ENCODE measurements at places on chromosomes 7 and 10. TPM values are rescaled to one million over a fixed set of nuclear protein-coding genes. Genes with fewer than 3 reads are reported as not detected.

CCDC172 gene
- not detected for total RNA-seq

SEMA3A gene
- 1.4 TPM for total RNA-seq

- no peak for DNase-seq
Measured at GRCh38 chr10:95835149-95835860, 72.5 kb upstream of the CC2D2B start.

DNA sequence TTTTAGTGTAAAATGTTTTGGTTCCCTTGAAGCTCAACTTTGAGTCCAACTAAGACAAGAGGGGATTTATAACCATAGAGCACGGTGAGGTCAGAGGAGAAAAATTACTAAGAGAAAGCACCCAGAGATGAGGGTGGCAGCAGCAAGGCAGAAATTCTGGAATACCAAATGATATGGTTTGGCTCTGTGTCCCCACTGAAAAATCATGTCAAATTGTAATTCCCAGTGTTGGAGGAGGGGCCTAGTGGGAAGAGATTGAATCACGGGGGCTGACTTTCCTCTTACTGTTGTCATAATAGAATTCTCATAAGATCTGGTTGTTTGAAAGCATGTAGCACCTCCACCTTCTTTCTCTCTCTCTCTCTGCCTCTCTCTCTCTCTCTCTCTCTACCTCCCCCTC lies 19.4 kb upstream of the AKR1C1 start:
- no peak for DNase-seq

DNA sequence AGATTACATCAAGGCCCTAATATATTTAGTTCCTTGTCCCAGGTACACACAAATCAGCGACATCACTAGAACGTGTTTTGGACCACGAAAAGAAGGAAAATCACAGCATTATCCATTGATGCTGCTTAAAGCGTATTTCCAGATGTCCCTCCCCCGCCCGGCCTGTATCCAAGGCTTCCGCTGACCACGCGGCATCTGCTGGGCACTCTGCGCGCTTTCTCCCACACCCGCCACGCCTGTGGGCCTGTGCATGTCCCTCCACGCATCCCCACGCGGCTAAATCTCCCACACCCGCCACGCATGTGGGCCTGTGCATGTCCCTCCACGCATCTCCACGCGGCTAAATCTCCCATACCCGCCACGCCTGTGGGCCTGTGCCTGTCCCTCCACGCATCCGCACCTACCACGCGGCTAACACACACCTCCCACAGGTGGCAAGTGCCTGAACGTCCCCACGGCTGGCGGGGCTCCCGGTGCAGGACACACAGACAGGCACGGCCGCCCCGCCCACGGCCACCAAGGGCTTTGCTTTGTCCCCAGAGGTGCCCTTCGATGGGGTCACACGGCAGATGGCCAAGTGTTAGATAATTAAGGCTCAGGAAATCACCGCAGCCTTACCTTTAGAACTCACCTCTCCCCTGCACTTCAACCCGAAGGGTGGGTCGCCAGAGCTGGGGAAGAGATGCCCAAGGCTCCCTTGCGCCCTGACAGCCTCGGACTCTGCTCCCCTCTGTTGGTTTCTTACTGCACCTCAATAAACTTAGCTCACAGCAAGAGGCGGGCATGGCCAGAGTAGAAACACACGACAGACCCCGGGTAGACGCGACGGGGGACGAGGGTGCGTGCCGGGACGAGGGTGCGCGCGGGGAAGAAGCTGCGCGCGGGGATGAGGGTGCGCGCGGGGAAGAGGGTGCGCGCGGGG lies 49.5 kb downstream of the DIP2C start:
- DNase-seq: no peak

- no peak for DNase-seq
Measured at GRCh38 chr10:130627346-130628045, 491.3 kb downstream of the GLRX3 start.

IGF2BP3 gene
- total RNA-seq: 0.50 TPM

GRCh38 chr10:61325223-61325960 lies 127.8 kb downstream of the TMEM26 start:
- DNase-seq: no peak

PNLIP gene
- total RNA-seq: not detected

SNCG gene
- not detected for total RNA-seq

GRCh38 chr10:12448340-12448728 lies 99.0 kb downstream of the CAMK1D start:
- no peak for DNase-seq

CTNNA3 gene
- total RNA-seq: 0.57 TPM

DNA sequence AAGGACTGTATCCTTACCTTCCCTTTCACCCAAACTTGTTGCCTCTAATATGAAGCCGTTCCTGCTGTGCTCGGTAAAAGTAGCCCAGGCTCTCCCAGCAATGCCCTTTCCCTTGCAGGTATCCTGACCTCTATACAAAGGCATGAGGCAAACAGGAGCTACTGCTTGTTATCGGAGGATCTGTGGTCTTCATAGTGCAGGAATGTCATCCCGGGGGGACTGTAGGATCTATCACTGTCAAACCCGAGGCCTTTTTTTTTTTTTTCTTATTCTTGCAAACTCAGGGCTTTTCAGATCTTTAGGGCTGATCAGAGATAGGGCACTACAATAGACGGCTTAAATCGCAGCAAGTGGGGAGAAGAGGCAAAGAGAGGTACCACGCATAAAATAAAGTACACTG lies 1206.6 kb downstream of the TYW1 start:
- no peak for DNase-seq

FEZF1 gene
- total RNA-seq: not detected

ADRA2A gene
- total RNA-seq: not detected

- DNase-seq: no peak
Measured at GRCh38 chr10:128254476-128254875, 128.3 kb upstream of the MKI67 start.

DNA sequence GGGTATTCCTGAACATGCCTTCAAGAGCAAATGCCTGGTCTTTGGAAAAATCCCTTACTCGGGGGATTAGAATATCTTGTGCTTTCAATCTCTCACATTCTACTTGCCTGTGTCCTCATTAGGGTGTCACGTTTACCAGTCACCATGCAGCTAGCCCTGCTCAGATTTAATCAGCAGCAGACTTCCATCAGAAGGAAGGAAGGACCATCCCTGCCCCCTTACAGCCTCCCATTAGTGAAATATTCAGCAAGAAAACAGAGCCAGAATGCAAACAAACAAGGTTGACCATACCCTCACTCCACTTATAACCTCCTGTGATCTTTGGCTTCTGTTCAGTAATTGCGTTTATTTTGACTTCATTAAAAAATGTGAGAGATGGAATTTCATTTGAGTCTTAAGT lies 208.6 kb downstream of the CXCL12 start:
- no peak for DNase-seq

DNA sequence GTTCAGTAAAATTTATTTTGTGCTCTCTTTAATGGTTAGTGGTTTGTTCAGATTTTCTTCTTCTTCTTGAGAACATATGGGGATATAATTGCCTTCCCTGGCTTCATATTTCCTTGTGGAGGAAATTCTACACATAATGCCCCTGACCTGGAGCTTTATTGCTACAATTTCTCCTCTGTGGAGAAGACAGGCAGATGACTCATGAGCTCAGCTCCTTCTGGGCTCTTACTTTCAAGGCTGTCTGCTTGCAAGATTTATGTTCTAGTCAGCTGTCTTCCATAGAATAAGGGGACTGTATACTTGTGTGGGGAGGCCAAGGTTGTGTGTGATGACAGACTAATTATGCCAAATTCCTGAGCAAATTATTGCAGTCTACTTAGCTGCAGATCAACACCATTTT lies 1.6 kb downstream of the LRRD1 start:
- no peak for DNase-seq

DNA sequence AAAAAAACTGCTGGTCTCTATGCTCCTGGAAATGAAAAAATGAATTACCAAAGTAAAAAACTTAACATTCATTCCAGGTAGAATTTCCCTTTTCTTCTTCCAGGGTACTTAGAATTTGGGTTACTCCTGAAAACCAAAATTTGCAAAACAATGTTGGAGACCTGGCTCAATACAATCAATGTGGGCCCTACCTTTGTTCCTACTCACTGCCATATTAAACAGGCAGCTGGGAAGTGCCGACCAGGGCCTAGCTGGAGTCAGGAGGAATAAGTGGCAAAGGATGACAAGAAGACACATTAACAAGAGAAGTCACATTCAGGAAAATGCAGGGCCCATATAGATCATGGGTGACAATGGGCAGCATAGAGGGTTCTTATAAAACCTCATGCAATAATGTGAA lies 6.4 kb upstream of the AGK start:
- no peak for DNase-seq

DNA sequence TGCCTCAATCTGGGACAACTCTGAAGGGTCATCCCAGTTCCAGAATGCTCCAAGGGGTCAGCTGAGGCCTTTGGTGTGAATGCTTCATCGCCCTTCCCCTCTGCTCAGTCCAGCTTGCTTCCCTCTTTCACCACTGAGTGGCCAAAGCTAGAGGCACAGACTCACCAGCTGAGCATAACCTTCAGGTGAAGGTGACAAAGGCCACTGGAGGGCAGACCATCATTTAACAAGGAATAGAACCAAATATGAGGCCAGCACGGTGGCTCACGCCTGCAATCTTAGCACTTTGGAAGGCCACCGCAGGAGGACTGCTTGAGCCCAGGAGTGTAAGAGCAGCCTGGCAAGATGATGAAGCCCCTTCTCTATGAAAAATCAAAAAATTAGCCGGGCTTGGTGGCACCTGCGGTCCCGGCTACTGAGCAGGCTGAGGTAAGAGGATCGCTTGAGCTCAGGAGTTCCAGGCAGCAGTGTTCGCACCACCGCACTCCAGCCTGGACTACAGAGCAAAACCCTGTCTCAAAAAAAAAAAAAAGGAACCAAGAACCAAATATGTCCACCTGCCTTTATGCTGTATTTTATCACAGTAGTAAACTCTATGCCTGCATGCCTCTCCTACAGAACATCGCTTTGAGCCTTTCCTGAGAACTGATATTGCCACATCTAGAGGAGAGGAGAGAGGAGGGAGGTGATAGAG lies 13.4 kb downstream of the PRKAG2 start:
- no peak for DNase-seq

GRCh38 chr7:155295511-155295910 lies 2.2 kb upstream of the INSIG1 start:
- DNase-seq: no peak

DNA sequence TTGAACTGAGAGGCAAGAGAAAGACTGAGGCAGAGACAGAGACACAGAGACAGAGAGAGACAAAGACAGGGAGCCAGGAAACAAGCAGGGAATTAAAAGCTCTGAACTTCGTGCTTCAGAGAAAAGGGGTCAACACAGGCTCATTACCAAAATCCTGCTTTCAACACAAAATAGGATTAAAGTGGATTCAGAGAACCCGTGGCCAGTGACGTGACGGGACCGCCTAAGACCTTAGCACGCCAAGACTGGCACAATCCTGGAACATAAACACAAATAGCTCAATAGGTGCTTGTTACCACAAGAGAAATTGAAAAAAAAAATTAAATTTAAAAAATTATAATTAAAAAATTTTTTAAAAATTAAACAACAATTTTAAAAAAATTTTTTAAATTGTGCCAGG lies 21.5 kb downstream of the ASB13 start:
- no peak for DNase-seq

SLC35B4 gene
- total RNA-seq: 18.4 TPM

DNA sequence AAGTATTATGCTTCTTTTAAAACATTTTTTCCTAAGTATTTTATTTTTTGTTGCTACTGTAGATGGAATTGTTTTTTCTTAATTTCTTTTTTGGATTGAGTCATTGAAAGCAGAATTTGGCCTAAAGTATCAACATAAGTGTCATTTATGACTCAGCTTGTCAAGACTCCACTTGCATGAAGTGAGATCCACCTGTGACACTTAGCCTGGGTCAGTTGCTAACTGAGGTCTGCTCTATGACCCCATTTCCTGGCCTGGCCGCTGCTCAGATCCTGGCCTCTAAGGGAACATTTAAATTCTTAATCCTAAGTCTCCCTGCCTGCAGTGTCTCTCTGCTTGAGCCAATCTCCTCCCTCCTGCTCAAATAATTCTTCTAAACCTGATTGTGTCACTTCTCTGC lies 35.5 kb downstream of the TMEM270 start:
- DNase-seq: no peak

DNA sequence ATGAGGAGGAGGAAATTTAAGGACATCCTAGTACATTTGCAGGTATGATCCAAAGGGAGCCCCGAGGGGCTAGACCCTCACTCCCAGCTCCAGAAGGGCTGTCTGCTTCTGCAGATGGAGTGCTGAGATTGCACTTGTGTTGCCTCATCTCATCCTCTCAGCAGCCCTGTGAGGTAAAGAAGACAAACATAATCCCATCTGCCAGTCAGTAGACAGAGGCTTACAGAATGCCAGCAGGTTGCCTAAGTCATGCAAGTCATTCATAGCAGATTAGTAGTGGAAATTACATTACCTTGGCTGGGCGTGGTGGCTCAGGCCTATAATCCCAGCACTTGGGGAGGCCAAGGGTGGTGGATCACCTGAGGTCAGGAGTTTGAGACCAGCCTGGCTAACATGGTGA lies 45.4 kb downstream of the BLVRA start:
- no peak for DNase-seq

- no peak for DNase-seq
Measured at GRCh38 chr7:117951285-117951684, 78.0 kb upstream of the CTTNBP2 start.

GRCh38 chr7:50771120-50772002 lies 11.3 kb downstream of the GRB10 start:
- DNase-seq: no peak

DNA sequence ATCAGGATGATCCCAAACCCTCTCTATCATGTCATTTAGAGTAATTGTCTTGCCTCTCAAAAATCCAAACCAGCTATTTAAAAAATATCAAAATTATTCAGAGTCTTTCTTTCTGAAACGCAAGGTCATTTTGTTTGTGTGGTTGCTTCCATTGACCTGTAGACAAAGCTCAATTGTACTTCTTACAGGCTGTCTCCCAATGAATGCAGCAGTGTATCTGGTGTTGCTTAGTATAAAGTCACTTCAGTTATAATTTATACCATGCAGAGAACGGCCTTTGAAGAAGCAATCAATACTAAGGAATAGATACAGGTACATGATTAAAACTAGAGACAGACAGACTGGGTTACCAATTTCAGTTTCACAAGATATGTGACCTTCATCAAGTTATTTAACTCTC lies 80.9 kb downstream of the DOCK4 start:
- no peak for DNase-seq

ADAMTS14 gene
- total RNA-seq: not detected

DNA sequence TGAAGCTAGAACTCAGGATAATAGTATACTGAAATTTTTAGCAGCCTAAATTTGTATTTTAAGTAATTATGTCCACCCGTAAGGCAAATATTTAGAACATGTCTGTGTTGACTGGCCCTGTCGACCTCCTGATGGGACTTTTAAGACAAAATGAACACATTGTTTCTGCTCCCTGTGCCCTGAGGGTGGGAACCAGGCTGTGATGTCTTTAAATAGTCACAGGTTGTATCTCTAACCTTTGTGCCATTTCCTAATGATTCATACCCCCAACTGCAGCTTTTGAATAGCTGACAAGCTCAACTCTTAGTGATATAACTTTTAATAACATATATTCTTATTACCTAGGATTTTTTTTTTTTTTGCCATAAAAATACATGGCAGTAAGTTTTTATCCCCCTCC lies 494.9 kb upstream of the AKR1E2 start:
- DNase-seq: no peak

ADRB1 gene
- total RNA-seq: not detected

MKI67 gene
- 345 TPM for total RNA-seq
